ENCODE measurements at places on chromosomes 1 and 21. TPM values are rescaled to one million over a fixed set of nuclear protein-coding genes. Genes with fewer than 3 reads are reported as not detected.

Gene FCRL6
- not detected for total RNA-seq

Gene ZBTB21
- total RNA-seq = 7.5 TPM

Gene SLC39A1
- 226 TPM for total RNA-seq

Gene ITGB2
- not detected for total RNA-seq

All from HT-29 (cell line).